ENCODE measurements at places on chromosomes 5 and 9.

- no peak for DNase-seq
Observed at GRCh38 chr5:23446424-23446823, 61.0 kb upstream of the PRDM9 start.

GRCh38 chr5:174303437-174304045, 258.0 kb downstream of the NSG2 start:
- DNase-seq, result no peak

- DNase-seq, result no peak
Observed at GRCh38 chr9:5893591-5894236, 3.0 kb downstream of the MLANA start.

DNA sequence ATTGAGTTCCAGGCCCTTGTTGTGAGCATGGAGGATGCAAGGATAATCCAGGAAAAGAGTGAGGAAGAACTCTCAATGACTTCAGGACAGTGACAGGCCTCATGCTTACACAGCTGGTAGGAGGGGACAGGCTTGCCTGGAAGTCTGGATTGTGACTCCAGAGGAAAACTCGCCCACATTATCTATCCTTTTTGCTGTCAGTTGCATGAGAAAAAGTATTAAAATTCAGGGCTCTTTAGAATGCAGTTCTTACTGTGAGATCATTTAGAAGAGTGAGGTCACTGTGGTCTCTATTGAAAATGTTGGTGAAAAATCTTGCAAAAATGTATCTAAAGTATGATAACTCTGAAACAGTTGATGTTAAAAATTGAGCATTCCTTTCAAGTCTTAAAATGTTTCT, 30.5 kb downstream of the NTRK2 start:
- DNase-seq, result no peak

DNA sequence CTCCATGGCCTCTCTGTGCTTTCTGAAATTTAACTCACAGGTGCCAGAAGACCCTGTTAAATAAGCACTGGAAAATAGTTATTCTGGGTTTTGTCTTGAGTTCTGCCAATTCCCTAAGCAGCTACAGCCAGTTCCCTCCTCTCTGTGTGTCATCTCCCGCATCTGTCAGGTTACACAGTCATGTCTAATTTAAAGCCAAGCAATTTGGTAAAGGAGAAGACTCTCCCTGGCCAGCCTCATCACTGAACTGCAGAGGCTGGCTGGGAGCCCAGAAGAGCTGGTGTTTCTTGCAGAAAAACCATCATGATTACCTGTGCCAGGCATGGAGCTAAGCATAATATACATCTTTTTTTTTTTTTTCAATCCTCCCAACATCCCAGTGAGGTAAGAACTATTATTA, 141.3 kb upstream of the ZNF366 start:
- DNase-seq, result no peak

- DNase-seq, result no peak
Observed at GRCh38 chr5:1648806-1649205, 125.0 kb upstream of the LPCAT1 start.

DNA sequence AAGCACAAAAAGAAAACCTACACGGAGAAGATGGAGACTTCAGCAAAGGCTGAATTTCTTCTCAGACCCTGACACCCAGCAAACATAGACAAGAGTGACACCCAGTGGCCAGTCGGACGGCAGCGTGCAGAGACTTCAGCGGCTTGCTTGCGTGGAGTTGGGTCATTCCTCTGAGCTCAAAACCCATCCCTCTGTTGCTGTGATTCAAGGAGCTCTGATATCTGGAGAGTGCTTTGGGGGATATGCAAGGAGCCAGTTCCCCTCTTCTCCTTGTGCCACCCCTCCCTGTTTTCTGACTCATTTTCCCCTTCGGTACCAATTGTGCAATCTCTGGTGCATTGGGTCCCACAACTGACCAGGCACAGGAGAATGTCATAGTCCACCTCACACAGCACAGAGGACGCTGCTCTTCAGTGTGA, 27.5 kb downstream of the SH3TC2 start:
- peak; percentile 16 for DNase-seq

DNA sequence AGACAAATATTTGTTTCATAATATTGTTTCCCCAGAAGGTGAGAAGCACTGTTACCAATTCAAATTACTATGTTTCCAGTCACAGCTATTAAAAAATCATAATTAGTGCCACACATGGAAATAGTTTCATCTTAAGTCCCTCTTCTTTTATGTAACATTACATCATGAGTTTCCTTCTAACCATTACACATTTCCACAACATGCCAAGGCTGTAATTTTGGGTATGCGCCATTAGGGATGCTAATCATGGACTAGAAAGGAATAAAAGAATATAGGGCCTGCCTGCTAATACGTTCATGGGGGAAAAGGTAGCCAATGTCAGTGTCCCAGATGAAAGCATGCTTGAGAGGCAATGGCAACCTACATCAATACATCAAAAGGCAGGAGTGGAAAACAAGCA, 142.5 kb upstream of the LPAR1 start:
- DNase-seq, result no peak

GRCh38 chr5:173438951-173439350, 110.7 kb upstream of the STC2 start:
- no peak for DNase-seq

DNA sequence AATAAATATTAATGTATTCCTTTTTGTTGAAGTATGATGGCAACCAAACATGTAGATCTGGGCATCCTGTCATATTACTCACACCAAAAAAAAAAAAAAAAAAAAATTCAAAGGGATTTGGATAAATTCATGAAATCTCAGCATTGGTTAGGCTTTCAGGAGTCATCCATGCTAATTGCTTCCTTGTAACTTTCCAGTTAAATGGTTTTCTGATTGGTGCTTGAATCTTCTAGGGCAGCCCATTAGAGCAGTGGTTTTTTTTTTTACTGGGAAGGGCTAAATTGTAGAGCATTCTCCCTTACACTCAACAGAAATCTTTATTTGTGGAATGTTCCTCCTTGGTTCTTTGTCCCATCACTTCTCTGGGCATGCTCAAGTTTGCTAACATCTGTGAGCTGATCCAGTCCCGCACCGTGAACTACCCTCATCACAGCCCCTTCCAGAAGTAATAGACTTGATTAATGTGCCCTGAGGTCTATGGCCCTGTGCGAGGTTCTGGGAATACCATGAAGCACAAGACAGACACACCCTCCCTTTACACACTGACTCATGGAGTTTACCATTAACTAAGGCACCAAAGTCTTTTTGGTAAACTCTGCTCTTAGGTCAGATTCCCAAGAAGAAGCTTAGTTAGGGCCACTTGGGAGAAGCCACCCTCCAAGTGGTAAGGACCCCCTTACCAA, 56.0 kb downstream of the RGS3 start:
- no peak for DNase-seq

GRCh38 chr5:39534690-39535089, 109.9 kb upstream of the DAB2 start:
- no peak for DNase-seq

DNA sequence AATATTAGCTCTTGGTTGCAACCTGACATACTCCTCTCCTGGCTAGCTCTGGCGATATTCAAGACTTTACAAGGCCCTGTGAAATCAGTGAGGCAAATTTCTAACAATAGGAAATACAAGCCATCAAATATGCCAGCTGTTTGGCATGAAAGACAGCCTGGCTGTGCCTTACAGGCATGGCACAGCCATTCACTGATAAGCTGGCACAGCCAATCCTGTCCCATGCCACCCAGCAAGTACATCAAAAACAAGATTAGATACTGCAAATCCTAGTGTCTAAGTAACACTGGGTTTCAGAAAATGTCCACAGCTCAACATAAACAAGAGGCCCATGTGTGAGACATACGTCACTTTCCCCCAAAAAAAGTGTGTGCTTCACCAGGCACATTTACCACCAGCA, 1045.8 kb upstream of the DMAC1 start:
- no peak for DNase-seq

DNA sequence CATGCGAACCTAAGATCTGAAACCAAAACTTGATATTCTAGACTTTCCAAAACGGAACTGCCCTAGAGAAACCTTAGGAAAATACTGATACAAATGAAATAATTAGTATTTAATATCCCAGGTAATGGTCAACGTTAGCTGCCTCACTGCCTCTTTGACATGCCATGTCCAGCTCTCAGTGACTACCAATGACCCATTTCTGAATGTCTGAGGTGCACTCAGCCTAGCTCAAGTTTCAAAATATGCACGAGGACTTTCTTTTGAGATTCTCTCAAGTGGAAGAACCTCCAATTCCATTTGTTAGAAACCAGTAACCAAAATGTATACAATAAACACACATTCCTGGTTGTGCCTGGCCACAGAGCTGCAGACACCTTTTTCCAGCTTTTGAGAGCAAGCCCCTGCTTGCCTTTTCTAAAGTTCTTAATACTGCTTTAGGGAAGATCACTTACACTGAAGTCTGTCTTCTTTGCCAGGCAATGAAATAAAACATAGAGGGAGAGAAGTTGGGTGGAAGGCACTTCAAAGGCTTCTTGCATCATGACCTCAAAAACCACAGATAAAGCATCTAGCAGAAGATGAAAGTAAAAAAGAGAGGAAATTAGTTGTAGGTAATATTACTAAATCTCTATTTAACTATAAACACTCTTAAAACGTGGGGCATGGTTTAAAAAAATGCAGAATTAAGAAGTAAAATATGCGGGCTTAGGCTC, 87.9 kb downstream of the MRPS27 start:
- no peak for DNase-seq

GRCh38 chr9:87684627-87685219, 41.2 kb upstream of the CTSL start:
- DNase-seq, result no peak
